ENCODE measurements at places on chromosomes 16 and 17. TPM values are rescaled to one million over a fixed set of nuclear protein-coding genes. Genes with fewer than 3 reads are reported as not detected.

DNA sequence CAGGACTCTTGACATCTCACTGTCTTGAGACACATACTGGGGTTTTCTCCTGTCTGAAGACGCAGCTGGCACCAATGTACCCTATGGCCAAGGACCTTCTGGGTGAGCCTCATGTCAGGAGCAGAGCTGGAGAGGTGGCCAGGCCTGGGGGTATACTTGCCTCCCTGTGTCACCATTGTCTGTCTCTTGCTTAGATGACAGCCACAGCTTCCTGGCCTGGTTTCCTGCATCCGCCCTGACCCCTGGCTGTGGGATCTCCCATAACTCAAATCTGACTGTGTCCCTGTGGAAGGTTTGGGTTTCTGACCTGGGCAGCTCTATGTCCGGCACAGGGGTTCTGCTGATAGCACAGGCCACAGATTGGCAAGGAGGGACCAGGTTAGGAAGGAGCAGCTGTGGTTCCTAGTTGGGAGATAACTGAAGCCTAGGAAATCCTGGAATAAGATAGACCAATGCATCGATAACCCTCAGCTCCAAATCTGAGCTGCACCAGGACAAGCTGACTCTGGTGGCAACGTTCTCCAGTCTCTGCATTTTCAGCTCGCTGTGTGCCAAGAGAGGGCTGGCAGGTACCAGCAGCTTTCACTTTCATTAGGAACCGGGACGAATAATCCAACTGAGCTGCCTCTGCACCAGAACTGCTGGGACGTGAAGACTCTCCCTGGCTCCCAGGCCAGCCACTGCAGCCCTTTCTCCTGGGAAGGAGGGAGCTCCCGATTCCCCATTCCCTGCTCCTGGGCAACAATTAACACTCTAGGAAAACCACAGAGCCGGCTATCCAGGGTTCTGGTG, 5.0 kb downstream of the DEXI start:
- no peaks in the 10 kb centered on the region for H3K27me3 ChIP-seq
- H3K36me3 ChIP-seq = peaks cover 17% of the 10 kb centered on the region
- peak; percentile 50 for DNase-seq
- H3K4me1 ChIP-seq = peaks cover 62% of the 10 kb centered on the region
- peak overlapping the region; percentile 62 for H3K4me3 ChIP-seq
- H3K27ac ChIP-seq = no peak overlapping the region

DNA sequence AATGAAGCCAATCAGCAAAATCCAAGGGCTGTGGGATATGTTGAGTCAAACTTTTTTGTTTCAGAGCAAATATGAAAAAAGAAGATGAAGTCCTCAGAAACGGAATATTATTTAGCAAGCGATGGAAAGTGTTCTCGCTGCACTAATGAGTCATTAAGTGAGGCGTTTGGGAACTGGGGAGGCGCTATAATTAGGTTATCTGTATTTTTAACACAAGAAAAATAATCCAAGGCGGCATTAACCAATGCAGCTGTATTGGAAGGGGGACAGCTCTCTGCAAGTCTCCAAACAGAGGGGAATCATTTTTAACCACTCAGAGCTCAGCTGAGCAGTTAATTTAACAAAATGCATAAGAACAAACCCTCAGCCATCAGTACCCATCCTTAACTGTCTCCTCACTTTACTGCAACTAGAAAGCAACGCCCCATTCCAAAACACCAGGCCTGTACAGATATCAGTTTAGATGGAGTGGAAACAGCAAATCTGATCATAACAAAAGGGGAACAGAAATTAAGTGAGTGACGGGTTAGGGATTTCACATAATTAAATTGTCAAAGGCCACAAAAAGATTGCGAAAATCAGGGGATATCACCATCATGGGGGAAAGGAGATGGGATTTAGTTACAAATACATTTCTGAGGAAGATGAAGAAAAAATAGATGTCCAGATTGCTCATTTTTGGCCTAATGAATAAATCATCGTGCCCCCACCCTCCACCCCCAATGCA, 211.0 kb upstream of the TOX3 start:
- no peak overlapping the region for H3K4me3 ChIP-seq
- H3K4me1 ChIP-seq = no peaks in the 10 kb centered on the region
- H3K27me3 ChIP-seq = no peaks in the 10 kb centered on the region
- H3K36me3 ChIP-seq = no peaks in the 10 kb centered on the region

GRCh38 chr16:89993971-89994370, 25.3 kb downstream of the DBNDD1 start:
- DNase-seq = no peak
- H3K27me3 ChIP-seq = no peaks in the 10 kb centered on the region
- H3K27ac ChIP-seq = no peak overlapping the region
- no peaks in the 10 kb centered on the region for H3K4me1 ChIP-seq

GRCh38 chr16:69410219-69410990, 14.0 kb upstream of the CYB5B start:
- no peaks in the 10 kb centered on the region for H3K36me3 ChIP-seq
- no peak for DNase-seq
- no peaks in the 10 kb centered on the region for H3K4me1 ChIP-seq
- H3K27me3 ChIP-seq = no peaks in the 10 kb centered on the region
- H3K27ac ChIP-seq = no peak overlapping the region

DNA sequence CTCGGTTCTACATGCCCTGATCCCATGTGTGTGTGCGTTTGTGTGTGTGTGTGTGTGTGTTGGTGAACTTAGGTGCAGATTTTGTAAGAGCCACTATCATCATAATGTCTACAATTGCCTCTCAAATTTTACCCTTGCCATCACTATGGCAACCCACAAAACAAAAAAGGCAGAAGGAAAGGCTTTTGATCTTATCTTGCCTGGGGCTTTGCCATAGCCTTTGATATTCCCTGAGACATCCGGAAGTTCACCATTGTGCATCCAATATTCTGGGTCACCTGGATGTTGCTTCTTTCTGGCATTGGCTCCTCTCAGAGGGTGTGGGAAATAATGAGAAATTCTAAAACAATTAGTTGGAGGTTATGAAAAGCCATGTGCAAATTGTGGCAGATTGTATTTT, 114.7 kb downstream of the HAPSTR1 start:
- H3K4me1 ChIP-seq = no peaks in the 10 kb centered on the region
- no peak overlapping the region for H3K27ac ChIP-seq
- H3K36me3 ChIP-seq = no peaks in the 10 kb centered on the region
- no peaks in the 10 kb centered on the region for H3K27me3 ChIP-seq
- DNase-seq = no peak

- peak overlapping the region; percentile 70 for H3K27ac ChIP-seq
- no peaks in the 10 kb centered on the region for H3K36me3 ChIP-seq
- no peaks in the 10 kb centered on the region for H3K27me3 ChIP-seq
- peak overlapping the region; percentile 52 for H3K4me3 ChIP-seq
These were observed 705.7 kb downstream of the MAF start for GRCh38 chr16:78894886-78895285.

GRCh38 chr16:80583466-80583865, 42.7 kb downstream of the DYNLRB2 start:
- no peak overlapping the region for H3K4me3 ChIP-seq
- no peaks in the 10 kb centered on the region for H3K27me3 ChIP-seq
- no peak overlapping the region for H3K27ac ChIP-seq
- DNase-seq = no peak
- peaks cover 36% of the 10 kb centered on the region for H3K4me1 ChIP-seq

DNA sequence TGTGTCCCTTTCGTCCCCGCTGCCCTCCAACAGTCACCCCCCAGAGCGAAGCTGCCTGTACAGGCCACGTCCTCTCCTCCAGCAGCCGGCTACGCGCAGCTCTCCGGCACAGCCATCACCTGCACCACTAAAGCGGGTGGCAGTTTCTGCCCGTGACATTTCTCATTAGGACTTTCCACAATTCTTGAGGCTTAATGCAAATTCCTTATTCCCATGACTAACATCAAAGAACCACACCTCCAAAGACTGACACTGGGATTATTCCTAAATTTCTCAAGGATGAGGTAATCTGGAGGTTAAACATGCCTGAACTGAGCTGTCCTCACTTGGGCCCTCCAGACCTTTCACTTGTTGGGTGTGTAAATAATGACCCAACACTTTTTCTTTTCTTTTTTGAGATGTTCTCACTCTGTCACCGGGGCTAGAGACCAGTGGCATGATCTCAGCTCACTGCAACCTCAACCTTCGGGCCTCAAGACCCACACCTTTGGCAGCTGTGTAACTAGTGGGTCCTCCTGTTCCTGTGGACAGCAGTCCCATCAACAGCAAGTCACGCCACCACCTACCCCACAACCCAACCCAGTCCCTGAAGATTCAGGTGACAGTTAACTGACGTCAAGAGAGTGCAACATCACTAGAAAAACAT, 11.7 kb downstream of the ANKRD11 start:
- H3K27me3 ChIP-seq = no peaks in the 10 kb centered on the region
- peak overlapping the region; percentile 51 for H3K27ac ChIP-seq
- H3K4me3 ChIP-seq = peak overlapping the region; percentile 62
- H3K4me1 ChIP-seq = peaks cover 99% of the 10 kb centered on the region
- no peaks in the 10 kb centered on the region for H3K36me3 ChIP-seq

GRCh38 chr17:71071837-71072236, 902.5 kb downstream of the KCNJ2 start:
- no peaks in the 10 kb centered on the region for H3K4me1 ChIP-seq
- H3K4me3 ChIP-seq = no peak overlapping the region
- H3K27ac ChIP-seq = no peak overlapping the region

DNA sequence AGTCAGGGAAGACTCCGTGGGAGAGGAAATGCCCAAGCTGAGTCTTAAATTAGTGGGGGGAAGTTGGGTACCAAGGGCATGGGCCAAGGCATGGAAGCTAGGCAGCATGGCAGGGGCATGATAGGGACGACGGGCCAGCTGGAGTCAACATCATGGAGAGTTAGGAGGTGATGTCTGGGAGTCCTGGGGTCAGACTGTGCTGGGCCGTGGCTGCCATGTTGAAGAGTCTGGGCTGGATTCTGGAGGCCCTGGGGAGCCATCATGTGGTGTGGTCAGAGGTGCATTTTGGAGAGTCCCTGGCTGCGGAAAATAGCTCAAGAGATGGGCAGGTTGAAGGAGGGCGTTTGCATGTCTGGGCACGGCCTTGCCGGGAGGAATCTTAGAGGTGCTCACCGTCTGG, 85.2 kb downstream of the SDR42E1 start:
- H3K27me3 ChIP-seq = no peaks in the 10 kb centered on the region
- no peaks in the 10 kb centered on the region for H3K4me1 ChIP-seq
- H3K27ac ChIP-seq = no peak overlapping the region
- H3K4me3 ChIP-seq = no peak overlapping the region
- DNase-seq = no peak
- H3K36me3 ChIP-seq = no peaks in the 10 kb centered on the region

DNA sequence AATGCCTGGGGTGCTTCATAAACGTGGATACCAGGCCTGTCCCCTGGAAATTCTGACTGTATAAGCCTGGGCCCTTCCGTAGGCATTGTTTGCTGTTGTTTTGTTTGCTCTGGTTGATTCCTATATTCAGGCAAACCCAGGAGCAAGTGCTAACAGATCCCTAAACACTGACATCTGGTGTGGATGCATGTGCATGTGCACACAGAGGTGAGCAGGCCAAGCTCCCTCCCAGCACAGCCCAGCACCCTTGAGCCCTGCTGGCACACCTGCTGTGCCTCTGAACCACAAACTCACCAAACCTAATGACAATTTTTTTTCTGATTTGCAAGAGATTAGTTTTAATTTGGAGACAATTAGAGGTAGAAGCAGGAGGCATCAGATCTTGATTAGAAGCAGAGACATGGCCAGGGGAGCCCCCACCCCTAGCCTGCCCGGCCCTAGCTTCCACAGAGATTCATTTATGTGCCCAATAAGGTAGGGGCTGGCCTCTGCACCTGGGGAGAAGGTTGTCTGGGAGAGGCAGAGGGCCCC, 40.4 kb downstream of the TMEM132E start:
- H3K4me3 ChIP-seq = no peak overlapping the region
- H3K36me3 ChIP-seq = no peaks in the 10 kb centered on the region
- no peaks in the 10 kb centered on the region for H3K4me1 ChIP-seq
- no peak for DNase-seq
- H3K27me3 ChIP-seq = peaks cover 6% of the 10 kb centered on the region

GRCh38 chr17:82914375-82914774, 74.6 kb upstream of the ZNF750 start:
- H3K36me3 ChIP-seq = peaks cover 10% of the 10 kb centered on the region
- no peaks in the 10 kb centered on the region for H3K27me3 ChIP-seq
- H3K4me1 ChIP-seq = no peaks in the 10 kb centered on the region
- H3K27ac ChIP-seq = no peak overlapping the region
- no peak for DNase-seq
- H3K4me3 ChIP-seq = no peak overlapping the region

CRYM gene
- not detected for total RNA-seq

SLFN14 gene
- total RNA-seq = 0.57 TPM

ASPA gene
- total RNA-seq = not detected

ITGAD gene
- not detected for total RNA-seq

PPY gene
- total RNA-seq = not detected
